SJSA1 (cell line): ENCODE measurements at places on chromosomes 7 and 10. TPM values are rescaled to one million over a fixed set of nuclear protein-coding genes. Genes with fewer than 3 reads are reported as not detected.

DNA sequence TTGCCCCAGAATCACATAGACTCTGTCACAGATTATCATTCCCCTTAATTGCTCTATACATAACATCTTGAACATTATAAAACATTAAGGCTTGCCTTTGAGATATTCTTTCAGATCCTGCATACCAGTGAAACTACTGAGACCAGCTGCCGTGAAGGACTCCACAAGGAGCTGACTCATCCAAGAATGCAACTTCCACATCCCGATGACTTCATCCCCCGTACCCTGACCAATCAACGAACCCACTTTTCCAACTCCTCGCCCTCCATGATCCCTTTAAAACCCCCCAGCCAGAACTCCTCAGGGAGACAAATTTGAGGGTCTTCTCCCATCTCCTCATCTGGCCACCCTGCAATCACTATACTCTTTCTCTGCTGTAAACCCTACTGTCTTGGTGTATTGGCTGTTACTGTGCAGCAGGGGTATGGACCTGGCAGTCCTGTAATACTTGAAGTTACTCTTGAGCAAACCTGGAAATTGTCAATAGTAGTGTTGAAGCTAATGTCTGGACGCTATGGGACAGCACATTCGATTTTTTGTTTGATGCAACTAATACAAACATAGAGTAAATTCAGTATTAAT is 49.8 kb downstream of the HTR5A start:
- no peak for DNase-seq

GRCh38 chr10:88162852-88163251 is 299.4 kb downstream of the PTEN start:
- no peak for DNase-seq

GRCh38 chr10:5563321-5563961 is 38.7 kb downstream of the CALML3 start:
- no peak for DNase-seq

DNA sequence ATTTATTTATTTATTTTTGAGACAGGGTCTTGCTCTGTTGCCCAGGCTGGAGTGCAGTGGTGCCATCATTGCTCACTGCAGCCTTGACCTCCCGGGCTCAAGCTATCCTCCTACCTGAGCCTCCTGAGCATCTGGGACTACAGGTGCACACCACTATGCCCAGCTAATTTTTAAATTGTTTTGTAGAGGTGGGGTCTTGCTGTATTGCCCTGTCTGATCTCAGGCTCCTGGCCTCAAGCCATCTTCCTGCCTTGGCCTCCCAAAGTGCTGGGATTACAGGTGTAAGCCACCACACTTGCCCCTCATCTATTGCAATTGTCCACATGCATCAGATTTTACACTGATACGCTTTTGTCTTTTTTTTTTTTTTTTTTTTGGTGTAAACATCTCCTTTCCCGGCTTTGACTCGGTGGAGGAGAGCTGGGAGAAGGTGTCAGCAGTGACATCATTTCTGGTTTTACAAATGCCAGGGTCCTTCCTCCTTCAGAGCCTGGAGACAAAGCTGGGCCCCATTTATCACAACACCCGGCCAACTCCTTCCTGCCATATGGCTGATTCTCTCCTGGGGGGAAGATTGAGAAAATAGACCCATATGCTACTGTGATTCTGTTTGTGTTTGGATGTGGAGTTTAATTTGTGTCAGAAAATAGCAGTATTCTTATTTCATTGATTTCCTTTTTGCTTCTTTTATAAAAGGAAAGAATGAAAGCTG is 61.3 kb downstream of the GALNT17 start:
- no peak for DNase-seq

- no peak for DNase-seq
These were observed 19.4 kb upstream of the MINDY3 start for GRCh38 chr10:15879663-15880062.

DNA sequence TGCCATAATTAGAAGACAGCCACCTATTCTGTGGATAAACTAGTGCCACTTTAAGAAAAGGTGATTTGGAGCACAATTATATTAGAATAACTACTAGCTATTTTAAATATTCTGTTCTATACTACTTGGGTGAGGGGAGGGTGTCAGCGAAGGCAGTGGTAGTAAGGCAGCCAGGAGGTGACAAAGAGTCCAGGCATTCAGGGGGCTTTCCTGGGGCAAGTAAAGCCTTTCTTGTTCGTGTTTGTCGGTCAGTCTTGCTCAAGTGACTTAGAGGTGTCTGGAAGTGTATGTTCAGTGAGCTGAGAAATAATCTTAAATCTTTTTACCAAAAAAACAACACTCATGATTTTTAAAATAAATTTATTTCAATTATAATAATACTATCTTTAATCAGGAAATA is 34.4 kb downstream of the ADD3 start:
- DNase-seq = no peak

- no peak for DNase-seq
These were observed 568.1 kb upstream of the LRRN3 start for GRCh38 chr7:110522761-110523200.

GRCh38 chr7:143054621-143055020 is 2.5 kb downstream of the OR6V1 start:
- DNase-seq = no peak

- DNase-seq = no peak
These were observed 161.7 kb downstream of the USP6NL start for GRCh38 chr10:11449761-11450160.

DNA sequence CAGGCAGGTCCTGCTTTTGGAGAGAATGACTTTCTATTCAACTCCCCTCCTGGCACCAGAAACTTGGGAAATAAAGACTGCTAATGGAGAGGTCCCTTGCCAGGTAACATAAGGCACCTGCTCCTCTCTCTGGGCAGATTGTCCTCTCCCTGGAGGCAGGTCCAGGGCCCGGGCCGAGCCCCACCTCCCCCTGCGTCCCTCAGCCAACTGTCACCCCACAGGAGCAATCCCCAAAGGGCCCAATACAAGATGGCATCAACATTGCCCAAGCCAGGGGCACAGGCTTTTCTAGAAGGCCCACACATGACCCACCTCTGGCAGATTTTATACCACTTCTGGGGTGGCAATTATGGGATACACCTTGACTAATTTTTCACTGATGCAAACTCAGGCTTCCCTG is 145.2 kb downstream of the HERPUD2 start:
- no peak for DNase-seq

DNA sequence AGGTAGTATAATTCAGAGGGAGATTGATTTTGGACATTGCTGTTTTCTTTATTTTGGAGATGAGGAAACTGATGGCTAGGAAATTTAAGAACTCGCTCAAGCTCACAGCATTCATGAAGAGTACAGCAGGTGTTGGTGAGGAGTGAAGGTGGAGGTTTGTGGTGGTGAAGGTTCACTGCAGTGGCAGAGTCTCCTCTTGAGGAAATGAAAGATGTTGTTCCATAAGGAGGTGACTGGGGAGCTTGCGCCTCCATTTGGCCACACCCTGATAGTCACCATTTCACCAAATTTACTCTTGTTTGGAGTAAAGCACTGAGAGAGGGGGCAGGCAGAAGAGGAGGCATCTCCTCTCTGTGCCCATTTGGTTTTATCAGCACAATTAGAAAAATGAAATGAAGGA is 46.4 kb upstream of the TARP start:
- DNase-seq = no peak

HMX3 gene
- total RNA-seq = 10.8 and 10.9 TPM in 2 replicates

LIPF gene
- not detected in 2 replicates for total RNA-seq

CALML5 gene
- total RNA-seq = not detected in 2 replicates

VWC2 gene
- not detected in 2 replicates for total RNA-seq

GRCh38 chr10:52276986-52277385 is 37.1 kb upstream of the DKK1 start:
- DNase-seq = no peak

- no peak for DNase-seq
These were observed 31.9 kb downstream of the GFRA1 start for GRCh38 chr10:116241085-116241484.

DNA sequence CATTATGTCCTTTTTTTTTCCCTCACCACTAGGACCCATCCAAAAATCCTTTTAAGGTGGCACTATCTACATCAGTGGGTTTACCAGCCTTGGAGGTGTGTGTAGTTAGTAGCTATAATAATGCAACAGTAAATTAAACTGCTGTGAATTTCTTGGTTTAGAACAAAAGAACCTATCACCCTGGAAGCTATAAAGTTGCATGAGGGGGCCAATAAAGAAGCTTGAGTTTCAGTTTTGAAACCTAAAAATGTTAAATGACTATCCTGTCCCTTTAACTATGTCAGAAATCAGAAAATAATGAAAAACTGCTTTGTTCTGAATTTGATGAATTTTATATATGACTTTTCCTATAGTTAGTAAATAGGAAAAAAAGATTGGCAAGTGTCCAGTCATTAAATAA is 80.2 kb downstream of the POLL start:
- no peak for DNase-seq
